ENCODE measurements at places on chromosomes 7 and 10.

DNA sequence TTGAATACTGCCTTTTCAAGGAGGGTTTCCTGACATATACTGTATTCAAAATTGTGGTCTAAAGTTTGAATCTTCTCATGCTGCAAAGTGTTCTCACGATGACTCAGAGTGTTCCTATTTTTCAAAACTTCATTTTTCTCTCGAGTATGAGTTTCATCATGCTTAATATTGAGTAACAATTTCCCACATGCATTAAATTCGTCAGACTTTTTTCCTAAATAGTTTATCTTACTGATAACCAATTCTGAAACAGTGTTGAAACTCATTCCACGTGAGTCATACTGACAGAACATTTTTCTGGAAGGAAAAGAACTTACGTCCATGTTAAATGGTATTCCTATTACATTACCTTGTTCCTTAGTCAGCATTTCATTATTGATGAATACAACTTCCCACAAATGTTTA is 44.1 kb downstream of the ZNF33B start:
- no peak for DNase-seq

- no peak for DNase-seq
Observed at GRCh38 chr7:45384499-45384898, 189.7 kb upstream of the ADCY1 start.

GRCh38 chr7:19116121-19117090 is 1.0 kb downstream of the TWIST1 start:
- DNase-seq, result no peak

DNA sequence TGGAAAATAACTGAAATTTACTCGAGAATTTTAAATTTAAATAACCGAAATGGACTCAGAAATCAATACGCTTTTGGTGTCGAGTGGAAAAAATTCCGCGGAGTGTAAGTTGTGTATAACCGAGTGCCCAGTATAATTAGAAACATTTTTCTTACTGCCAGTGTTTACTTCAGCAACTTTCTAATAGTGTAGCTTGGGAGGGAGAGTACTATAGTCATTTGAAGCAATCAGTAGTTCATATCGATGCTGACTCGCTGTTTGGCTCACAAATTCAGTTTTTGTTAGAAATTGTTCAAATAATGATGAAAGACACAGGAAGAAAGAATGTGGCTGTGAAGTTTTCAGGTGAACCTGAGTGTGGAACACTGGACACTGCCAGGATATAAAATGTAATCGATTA is 658.6 kb upstream of the FOXK1 start:
- DNase-seq, result no peak

DNA sequence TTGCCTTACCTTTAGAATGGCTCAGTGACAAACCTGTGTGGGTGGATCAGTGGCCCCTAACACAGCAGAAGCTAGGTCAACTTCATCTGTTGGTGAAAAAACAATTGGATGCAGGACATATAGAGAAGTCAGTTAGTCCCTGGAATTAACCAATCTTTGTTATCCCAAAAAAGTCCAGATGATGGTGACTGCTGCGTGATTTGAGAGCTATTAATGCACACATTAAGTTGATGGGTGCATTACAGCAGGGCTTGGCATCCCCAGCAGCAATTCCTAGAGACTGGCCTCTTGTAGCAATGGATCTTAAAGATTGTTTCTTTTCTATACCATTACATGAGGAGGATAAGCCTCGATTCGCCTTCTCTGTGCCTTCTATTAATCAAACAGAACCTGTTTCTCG is 33.3 kb downstream of the OR13A1 start:
- no peak for DNase-seq

DNA sequence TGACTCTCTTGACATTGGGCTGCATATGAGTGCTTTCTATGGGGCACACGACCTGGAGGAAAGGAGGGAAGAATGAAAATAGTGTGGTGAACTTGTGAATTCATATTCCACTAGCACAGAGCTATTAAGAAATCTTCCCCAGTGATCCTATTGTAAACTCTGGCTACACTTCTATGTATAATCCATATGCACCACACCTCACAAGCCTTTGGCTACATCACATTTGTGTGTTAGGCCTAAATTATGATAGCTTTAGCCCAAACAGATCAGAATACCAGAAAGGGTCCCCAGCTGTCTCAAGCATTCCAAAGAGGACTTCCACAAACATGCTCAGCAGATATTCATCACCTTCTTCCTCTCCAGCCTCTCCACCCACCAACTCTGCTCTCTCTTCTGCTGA is 9.7 kb upstream of the IFIT1B start:
- no peak for DNase-seq

DNA sequence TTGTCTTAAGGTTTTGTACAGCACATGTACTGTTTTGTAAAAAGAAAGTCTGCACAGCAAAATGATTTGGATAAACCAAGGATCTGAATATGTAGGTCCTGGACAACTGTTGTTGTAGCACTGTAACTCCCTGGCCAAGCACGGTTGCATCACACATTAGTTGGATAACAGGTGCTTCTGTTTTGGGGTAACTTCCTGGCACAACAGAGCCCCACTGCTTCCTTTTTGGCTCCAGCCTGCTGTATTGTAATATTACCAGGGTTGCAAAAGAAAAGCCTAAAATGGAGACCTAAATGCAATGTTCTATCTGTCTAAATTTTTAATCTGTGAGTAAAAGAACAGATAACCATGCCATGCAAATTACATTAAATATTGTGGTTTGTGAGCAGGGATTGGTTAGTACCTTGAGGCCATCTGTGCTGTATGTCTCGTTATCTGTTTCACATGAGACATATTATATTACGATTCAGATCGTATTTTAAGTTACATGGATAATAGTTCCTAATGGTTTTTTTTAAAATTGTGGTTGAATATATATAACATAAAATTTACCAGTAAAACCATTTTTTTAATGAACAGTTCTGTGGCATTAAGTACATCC is 27.5 kb upstream of the WAC start:
- no peak for DNase-seq

- DNase-seq, result no peak
Observed at GRCh38 chr7:44652535-44652934, 46.1 kb downstream of the OGDH start.

- no peak for DNase-seq
Observed at GRCh38 chr7:107130487-107131220, 38.1 kb upstream of the HBP1 start.

DNA sequence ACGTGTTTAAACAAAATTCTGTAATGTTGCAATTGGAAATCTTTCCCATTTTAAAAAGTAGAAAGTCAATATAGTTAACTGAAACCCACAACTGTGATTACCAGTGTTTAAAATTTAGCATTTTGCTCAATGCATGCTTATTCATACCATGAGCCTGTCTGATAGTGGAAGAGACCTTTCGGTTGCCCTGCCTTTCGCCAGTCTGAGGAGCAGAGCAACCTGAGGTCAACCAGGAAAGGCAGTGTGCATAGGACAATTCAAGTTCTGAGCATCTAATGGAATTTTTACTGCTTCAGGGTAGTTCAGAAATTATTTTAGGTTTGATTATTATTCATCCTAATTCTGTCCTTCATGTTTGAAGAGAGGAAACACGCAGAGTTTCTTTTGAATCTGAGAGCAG is 100.8 kb downstream of the CUBN start:
- no peak for DNase-seq

GRCh38 chr10:6699336-6699735 is 119.3 kb upstream of the PRKCQ start:
- DNase-seq, result no peak

GRCh38 chr10:119541459-119542356 is 811 bp downstream of the RGS10 start:
- no peak for DNase-seq
